ENCODE measurements at places on chromosomes 13 and 19. TPM values are rescaled to one million over a fixed set of nuclear protein-coding genes. Genes with fewer than 3 reads are reported as not detected.

- DNase-seq, result no peak
Observed at GRCh38 chr13:110123041-110123809, 183.7 kb downstream of the COL4A1 start.

DNA sequence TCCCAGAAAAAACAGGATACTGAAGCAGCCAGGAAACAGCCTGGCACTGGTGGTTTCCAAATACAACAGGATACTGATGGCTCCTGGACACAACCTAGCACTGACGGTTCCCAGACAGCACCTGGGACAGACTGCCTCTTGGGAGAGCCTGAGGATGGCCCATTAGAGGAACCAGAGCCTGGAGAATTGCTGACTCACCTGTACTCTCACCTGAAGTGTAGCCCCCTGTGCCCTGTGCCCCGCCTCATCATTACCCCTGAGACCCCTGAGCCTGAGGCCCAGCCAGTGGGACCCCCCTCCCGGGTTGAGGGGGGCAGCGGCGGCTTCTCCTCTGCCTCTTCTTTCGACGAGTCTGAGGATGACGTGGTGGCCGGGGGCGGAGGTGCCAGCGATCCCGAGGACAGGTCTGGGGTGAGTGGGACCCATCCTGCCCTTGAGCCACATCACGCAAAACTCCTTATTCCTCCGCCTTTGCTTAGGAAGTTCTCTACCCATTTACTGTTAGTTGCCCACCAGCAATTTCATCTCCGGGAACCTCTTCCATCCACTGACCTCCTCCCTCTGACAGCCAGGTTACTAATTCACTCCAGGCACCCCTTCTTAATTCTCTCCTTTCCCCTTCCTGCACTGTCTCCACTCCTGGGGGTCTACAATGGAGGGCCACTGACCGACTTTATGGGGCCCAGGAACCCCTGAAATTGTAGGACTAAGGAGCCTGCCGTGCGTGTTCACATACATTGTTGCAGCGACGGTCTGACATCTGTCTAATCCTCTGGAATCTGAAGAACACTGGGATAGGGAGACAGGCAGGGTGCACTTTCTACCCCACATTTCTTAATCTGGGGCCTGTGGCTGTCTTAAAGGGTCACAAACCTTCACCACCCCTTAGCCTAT lies 1.2 kb downstream of the ITPKC start:
- no peak for DNase-seq

GRCh38 chr13:20301403-20302071 lies 69.4 kb upstream of the GJB6 start:
- peak; percentile 32 for DNase-seq

DNA sequence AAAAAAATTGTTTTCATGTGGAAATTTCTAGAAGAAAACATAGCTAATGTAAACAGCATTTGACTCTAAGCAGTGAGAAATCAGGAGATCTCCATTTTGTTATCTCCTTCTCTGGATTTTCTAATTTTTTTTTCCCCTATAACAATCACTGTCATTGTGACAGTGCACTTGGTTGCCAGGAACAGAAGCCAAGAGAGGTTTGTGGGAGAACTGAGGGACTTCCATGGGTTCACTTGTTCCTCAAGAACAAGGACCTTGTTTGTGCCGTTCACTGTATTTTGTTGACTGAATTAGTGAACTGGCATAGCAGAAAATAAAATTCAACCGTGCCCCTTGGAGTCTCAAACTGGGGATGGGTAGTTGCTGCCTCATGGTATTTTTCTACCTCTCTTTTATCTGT lies 17.1 kb downstream of the SHISA7 start:
- no peak for DNase-seq

- DNase-seq, result no peak
Observed at GRCh38 chr19:43675269-43675879, 5.4 kb upstream of the PLAUR start.

- DNase-seq, result no peak
Observed at GRCh38 chr19:542173-542866, 1.5 kb upstream of the GZMM start.

- DNase-seq, result no peak
Observed at GRCh38 chr19:5961969-5962945, 15.7 kb downstream of the RANBP3 start.

DNA sequence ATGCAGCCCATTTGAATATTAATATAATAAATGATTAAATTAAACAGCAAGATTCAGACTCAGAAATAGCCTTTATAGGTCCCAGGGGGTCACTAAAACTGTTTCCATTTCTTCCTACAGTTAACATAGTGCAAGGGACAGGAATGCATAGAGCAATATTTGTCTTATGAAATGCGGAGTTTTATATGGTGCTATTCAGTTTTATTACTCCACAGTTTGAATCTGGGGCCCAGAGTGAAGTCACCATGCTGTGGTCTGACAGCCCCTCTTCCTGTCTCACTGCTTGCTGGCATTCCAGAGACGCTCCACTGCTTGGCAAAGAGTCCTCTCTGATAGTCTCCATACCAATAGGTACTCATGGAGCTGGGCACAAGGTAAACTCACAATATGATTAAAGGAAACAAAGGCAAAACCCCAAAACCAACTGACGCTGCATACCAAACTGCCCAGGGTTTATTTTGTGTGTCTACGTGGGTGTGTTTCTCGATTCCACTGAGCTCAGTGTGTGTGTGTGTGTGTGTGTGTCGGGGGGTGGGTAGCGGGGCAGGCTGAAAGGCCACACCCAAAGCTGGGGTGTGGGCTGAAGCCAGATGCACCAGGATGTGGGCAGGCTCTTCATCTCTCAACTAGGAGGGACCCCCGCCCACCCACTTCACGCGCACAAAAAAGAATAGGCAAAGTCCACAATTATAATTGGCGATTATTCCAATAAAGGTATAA lies 277.9 kb downstream of the TSHZ3 start:
- DNase-seq, result peak; percentile 53

GRCh38 chr19:19744641-19745040 lies 11.7 kb upstream of the ZNF14 start:
- no peak for DNase-seq

DNA sequence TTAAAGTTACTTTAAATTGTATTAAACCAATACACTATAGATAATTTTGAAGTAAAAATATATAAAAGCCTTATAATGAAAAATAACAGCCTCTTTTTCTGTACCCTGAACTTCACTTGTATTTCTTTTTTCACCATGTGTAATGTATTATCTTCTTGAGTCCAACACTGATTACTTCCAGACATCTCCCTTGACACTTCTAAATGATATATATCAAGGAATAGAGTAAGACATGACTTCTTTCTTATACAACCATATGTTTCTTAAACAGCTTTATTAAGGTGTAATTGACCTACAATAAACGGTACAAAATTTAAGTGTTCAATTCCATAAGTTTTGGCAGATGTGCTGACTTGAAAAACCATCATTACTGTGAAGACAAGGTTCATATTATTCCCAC lies 531.9 kb downstream of the OLFM4 start:
- DNase-seq, result peak; percentile 1

TEX29 gene
- polyA plus RNA-seq, result 0.63 TPM
